HCT116 (cell line): ENCODE measurements at places on chromosomes 7 and 10. TPM values are rescaled to one million over a fixed set of nuclear protein-coding genes. Genes with fewer than 3 reads are reported as not detected.

DNA sequence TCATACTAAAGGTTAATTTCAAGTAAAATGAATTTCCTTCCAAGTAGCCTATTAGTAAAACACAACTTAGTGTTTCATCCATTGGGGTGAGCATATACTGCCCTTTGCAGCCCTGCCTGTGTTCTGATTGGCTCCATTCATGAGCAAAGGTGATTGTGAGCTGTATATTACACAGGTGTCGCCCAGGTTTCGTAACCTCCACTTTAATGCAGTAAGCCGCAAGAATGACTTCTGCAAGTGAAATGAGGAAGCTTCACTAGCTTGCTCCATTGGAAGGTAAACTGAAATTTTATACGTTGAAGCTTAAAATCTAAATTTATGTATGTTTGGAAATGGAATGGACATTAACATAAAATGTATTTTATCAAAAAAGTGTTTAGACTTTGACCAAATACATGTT is 24.4 kb downstream of the MTURN start:
- H3K27me3 ChIP-seq, result no peaks in the 10 kb centered on the region
- no peaks in the 10 kb centered on the region for H3K36me3 ChIP-seq
- peaks cover 13% of the 10 kb centered on the region for H3K4me1 ChIP-seq
- H3K4me3 ChIP-seq, result no peak overlapping the region
- no peak for DNase-seq

The LIPF gene
- total RNA-seq, result not detected

DNA sequence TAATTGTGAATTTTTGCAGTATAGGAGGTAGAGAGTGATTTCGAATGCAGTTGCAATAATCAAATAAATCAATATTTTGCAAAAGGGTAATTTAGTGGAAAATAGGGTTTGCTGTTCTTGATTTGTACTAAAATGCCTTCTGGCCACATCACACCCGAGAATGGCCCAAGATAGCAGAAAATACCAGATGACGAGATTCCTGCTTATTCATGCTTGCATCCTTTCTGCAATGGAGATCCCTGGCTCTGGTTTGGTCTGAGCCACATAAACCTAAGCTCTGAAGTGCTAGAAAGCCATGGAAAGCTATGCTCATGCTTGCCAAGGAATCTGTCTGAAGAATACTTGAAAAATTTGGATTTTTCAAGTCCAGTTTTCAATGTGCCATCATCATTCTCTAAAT is 634.2 kb upstream of the COBL start:
- H3K4me3 ChIP-seq, result no peak overlapping the region
- no peak overlapping the region for H3K27ac ChIP-seq
- H3K27me3 ChIP-seq, result no peaks in the 10 kb centered on the region
- no peaks in the 10 kb centered on the region for H3K4me1 ChIP-seq

- peak; percentile 49 for DNase-seq
- no peaks in the 10 kb centered on the region for H3K4me1 ChIP-seq
- no peaks in the 10 kb centered on the region for H3K36me3 ChIP-seq
- no peaks in the 10 kb centered on the region for H3K27me3 ChIP-seq
- H3K27ac ChIP-seq, result no peak overlapping the region
- H3K4me3 ChIP-seq, result no peak overlapping the region
Measured at GRCh38 chr7:19747740-19748339, 25.6 kb downstream of the TMEM196 start.

The FBXL13 gene
- total RNA-seq, result 1.0 TPM

DNA sequence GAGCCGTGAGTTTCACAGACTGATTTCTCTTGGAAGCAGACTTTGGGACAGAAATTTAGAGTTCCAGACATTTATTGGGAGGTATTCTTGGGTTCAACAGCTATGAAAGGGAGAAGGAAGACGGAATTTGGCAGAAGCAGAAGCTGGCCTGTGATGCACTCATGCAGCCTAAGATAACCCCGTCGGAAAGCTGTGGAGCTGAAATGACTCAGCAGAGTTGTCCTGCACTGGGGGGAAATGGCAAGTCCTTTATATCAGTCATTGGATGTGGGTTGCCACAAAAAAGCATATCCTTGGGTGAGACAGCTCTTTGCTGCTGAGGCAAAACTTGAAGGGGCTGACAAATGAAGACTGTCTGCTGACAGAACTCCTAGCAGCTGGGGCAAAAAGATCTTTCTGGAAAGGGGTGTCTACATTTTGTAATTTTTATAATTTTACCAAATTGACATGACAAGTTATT is 11.5 kb upstream of the MICU1 start:
- no peak for DNase-seq
- H3K27me3 ChIP-seq, result no peaks in the 10 kb centered on the region
- H3K4me3 ChIP-seq, result no peak overlapping the region
- no peak overlapping the region for H3K27ac ChIP-seq

- peak; percentile 85 for DNase-seq
- peak overlapping the region; percentile 69 for H3K27ac ChIP-seq
- no peaks in the 10 kb centered on the region for H3K27me3 ChIP-seq
- H3K36me3 ChIP-seq, result no peaks in the 10 kb centered on the region
- H3K4me1 ChIP-seq, result peaks cover 60% of the 10 kb centered on the region
Measured at GRCh38 chr10:97574374-97575126, 2.0 kb downstream of the ANKRD2 start.

- peaks cover 10% of the 10 kb centered on the region; the same call in 1 of the 2 replicates for H3K36me3 ChIP-seq
- no peak for DNase-seq
- no peak overlapping the region for H3K4me3 ChIP-seq
- H3K27ac ChIP-seq, result no peak overlapping the region
- H3K4me1 ChIP-seq, result no peaks in the 10 kb centered on the region
Measured at GRCh38 chr10:6170638-6171037, 32.1 kb upstream of the PFKFB3 start.

DNA sequence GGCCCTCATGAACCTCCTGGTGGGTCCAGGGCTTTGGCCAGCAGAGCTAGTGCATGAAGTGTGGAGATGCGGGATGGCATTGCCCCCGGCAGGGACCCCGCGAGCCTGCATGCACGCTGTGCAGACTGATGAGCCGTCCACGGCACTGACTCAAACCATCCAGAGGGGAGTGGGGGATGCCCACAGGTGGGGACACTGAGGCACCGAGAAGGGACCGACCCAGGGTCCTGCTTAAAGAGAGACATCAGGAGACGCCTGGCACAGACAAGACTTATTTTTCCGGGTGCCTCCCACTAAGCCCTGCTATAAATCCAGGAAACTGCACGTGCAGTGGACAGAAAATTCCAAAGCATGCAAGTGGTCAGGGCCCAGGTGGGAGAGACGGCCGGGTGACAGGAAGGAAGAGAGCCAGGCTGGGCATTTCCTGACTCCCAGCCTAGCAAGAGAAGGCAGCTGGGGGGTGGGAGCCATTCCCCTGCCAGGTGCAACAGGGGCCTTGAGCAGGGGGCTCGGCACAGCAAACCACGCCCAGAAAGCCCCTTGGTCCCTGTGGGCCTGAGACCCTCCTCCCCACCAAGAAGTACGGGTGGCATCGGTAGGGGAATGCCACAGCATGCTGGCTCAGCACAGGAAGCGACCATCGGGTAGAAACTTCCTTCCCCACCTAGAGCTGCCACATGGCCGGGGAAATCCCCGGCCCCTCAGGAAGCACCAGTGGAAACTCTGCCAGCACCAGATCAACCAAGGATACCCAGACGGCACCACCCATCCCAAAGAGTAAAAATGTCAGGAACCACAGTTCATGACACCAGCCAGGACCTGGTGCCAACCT is 91.5 kb downstream of the FOXL3 start:
- no peak for DNase-seq
- no peak overlapping the region for H3K27ac ChIP-seq
- no peaks in the 10 kb centered on the region for H3K4me1 ChIP-seq
- H3K27me3 ChIP-seq, result no peaks in the 10 kb centered on the region

The JCAD gene
- 17.5 TPM for total RNA-seq

GRCh38 chr10:56469482-56469881 is 108.4 kb upstream of the ZWINT start:
- no peak overlapping the region for H3K27ac ChIP-seq
- H3K36me3 ChIP-seq, result no peaks in the 10 kb centered on the region
- DNase-seq, result no peak
- H3K27me3 ChIP-seq, result no peaks in the 10 kb centered on the region
- no peak overlapping the region for H3K4me3 ChIP-seq

- no peak for DNase-seq
- no peaks in the 10 kb centered on the region for H3K27me3 ChIP-seq
- no peak overlapping the region for H3K27ac ChIP-seq
- no peaks in the 10 kb centered on the region for H3K36me3 ChIP-seq
Measured at GRCh38 chr10:42959833-42960232, 117.0 kb upstream of the RET start.
